ENCODE measurements at places on chromosomes 6 and 20.

DNA sequence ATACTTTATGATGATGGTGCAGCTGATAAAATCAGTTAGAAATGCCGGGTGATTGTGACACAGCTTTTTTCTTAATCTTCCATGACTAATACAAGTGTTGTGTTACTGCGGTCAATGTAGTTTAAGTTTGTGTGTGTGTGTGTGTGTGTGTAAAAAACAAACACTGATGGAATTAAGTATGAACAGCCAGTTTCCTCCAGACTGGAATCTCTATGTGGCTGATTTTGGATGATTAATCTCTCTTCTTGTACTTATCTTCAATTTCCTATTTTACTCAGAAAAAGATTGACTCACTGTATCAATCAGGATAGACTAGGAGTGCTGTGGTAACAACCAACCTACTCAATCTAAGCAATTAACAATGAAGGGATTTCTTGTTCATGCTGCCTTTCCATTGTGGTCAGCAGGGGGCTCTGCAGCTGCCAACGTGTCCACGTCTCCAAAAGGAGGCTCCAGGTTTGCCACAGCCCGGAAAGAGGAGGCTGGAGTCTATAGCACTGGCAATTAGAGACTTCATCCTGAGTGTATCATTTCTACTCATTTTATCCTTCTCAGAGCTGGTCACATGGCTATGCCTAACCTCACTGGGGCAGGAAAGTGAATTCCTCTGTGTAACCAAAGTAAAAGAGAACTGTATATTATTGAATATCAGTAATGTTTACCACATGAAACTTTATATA lies 107.7 kb downstream of the CD109 start:
- H3K4me1 ChIP-seq = no peaks in the 10 kb centered on the region
- no peak overlapping the region for H3K4me3 ChIP-seq
- DNase-seq = peak; percentile 49
- no peaks in the 10 kb centered on the region for H3K36me3 ChIP-seq
- H3K27ac ChIP-seq = no peak overlapping the region

DNA sequence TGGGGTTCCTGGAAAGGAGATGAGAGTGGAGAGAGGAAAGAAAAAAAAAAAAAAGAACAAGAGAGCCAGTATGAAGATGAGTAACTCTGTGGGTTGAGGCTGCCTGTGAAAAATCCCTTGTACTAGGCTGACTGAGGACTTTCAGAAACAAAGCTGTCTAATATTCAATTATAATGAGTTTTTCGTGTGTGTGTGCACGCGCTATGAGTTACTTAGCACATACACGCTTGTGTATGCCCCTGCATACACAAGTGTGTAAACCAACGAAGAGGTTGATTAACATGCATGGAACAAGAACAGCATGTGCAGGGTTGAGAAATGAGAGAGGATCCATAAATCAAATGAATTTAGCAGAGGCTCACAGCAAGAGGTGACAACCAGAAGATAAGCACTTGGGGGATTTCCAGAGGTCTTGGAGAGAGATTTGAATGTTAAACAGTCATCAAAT lies 4.8 kb upstream of the RBPJL start:
- no peak overlapping the region for H3K4me3 ChIP-seq
- H3K4me1 ChIP-seq = no peaks in the 10 kb centered on the region
- no peak overlapping the region for H3K27ac ChIP-seq
- DNase-seq = no peak
- no peaks in the 10 kb centered on the region for H3K27me3 ChIP-seq
- H3K36me3 ChIP-seq = no peaks in the 10 kb centered on the region

- H3K27me3 ChIP-seq = no peaks in the 10 kb centered on the region
- H3K4me3 ChIP-seq = no peak overlapping the region
- H3K36me3 ChIP-seq = no peaks in the 10 kb centered on the region
- no peaks in the 10 kb centered on the region for H3K4me1 ChIP-seq
- DNase-seq = no peak
These were observed 141.7 kb downstream of the NKAIN2 start for GRCh38 chr6:123945386-123945785.

DNA sequence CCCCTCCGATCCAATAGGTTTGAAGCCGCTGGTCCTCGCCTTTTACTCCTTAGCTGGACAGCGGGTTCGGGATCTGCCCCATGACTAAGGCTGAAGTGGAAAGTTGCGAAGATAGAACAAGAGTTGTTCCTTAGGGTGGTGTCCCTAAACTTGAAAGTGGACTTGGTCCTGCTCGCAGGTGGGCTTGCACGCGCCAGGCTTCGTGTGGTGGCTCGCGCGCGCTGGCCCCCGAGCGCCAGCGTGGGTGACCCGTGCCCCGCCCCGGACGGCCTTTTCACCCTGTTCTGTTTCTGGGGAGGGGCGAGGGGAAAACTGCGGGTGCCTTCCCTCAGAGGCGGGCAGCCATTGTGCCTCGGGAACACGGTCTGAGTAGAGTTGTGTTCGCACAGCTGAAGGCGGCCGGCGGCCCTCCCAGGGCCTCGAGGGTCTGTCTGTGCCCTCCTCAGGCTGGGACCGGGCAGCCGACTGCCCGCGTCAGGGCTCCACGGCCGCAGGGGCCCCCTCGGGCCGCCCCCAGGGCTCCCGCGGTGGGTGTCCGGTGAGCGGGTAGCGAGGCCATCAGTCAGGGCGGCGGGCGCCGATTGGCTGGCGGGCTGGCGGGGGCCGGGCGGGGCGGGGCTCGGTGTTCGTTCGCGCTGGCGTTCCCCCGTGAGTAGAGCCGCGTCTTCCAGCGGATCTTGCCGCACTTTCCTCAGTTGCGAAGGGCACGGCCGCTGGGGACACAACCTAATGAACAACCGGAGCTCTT lies 33.0 kb downstream of the RREB1 start:
- H3K36me3 ChIP-seq = no peaks in the 10 kb centered on the region
- peak overlapping the region; percentile 70 for H3K4me3 ChIP-seq
- peaks cover 28% of the 10 kb centered on the region for H3K4me1 ChIP-seq
- peak; percentile 80 for DNase-seq
- no peak overlapping the region for H3K27ac ChIP-seq

GRCh38 chr6:45031601-45032000 lies 296.5 kb upstream of the RUNX2 start:
- no peaks in the 10 kb centered on the region for H3K27me3 ChIP-seq
- H3K4me3 ChIP-seq = no peak overlapping the region
- no peaks in the 10 kb centered on the region for H3K36me3 ChIP-seq
- no peak overlapping the region for H3K27ac ChIP-seq

DNA sequence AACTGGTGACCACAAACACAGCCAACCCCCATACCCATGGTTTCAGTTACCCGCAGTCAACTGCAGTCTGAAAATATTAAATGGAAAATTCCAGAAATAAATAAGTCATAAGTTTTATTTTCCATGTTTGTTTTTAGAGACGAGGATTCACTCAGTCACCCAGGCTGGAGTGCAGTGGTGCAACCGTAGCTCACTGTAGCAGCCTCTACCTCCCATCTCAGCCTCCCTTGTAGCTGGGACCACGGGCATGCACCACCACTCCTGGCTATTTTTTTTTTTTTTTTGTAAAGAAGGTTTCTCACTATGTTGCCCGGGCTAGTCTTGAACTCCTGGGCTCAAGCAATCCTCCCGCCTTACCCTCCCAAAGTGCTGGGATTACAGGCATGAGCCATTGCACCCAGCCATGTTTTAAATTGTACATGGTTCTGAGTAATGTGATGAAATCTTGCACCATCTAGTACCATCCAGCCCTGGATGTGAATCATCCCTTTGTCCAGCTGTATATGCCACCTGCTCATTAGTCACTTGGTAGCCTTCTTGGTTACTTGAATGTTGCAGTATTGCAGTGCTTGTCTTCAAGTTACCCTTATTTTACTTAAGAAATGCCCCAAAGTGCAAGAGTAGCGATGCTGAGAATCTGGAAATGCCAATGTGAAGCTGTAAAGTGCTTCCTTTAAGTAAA lies 14.5 kb downstream of the CSNK2A1 start:
- H3K27ac ChIP-seq = no peak overlapping the region
- no peaks in the 10 kb centered on the region for H3K4me1 ChIP-seq
- no peaks in the 10 kb centered on the region for H3K27me3 ChIP-seq
- H3K36me3 ChIP-seq = peaks cover 38% of the 10 kb centered on the region
- H3K4me3 ChIP-seq = no peak overlapping the region

DNA sequence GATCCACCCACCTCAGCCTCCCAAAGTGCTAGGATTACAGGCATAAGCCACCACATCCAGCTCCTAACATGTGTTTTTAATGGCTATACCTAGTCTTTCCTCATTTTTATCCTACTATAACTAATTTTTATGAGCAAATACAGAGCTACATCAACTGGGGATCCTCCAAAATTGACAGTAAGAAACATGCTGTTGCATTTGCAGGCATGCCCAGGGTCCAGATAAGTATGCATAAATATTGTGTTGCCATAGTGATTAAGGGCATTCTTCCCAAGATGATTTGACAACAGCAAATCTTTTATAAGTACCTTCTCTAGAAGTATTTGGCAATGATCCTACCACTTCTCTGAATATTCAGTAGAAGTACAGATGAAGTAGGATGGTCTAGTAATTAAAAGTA lies 41.9 kb upstream of the MOXD1 start:
- no peak overlapping the region for H3K27ac ChIP-seq
- no peaks in the 10 kb centered on the region for H3K27me3 ChIP-seq
- DNase-seq = no peak
- peaks cover 45% of the 10 kb centered on the region for H3K36me3 ChIP-seq
- H3K4me1 ChIP-seq = no peaks in the 10 kb centered on the region

DNA sequence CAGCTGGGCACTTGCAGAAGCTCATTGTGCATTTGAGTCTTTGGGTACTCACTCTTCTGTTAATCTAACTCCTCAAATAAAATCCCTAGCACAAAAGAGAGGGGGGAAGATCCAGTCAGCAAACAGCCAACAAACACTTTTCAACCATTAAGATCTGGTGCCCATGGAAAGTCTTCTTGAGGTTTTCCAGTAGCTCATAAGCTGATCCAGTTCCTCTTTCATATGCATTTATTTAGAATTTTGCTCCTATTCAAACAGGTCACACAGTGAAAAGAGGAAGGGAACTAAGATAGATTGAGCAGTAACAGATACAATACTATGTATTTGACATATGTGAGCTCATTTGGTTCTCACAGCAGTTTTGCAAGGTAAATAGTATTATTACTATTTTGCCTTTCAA lies 38.6 kb downstream of the HLA-DPB1 start:
- DNase-seq = peak; percentile 57
- H3K27ac ChIP-seq = no peak overlapping the region
- no peaks in the 10 kb centered on the region for H3K36me3 ChIP-seq
- no peak overlapping the region for H3K4me3 ChIP-seq

- H3K27ac ChIP-seq = no peak overlapping the region
- peaks cover 6% of the 10 kb centered on the region for H3K4me1 ChIP-seq
- no peaks in the 10 kb centered on the region for H3K27me3 ChIP-seq
- no peak for DNase-seq
- H3K4me3 ChIP-seq = no peak overlapping the region
These were observed 110.6 kb downstream of the PREX1 start for GRCh38 chr20:48717095-48717672.

Data from Karpas-422 (cell line).